ENCODE measurements at places on chromosomes 16 and 17. TPM values are rescaled to one million over a fixed set of nuclear protein-coding genes. Genes with fewer than 3 reads are reported as not detected.

The TP53TG3B gene
- not detected for total RNA-seq

- no peak for DNase-seq
These were observed 53.5 kb downstream of the SMURF2 start for GRCh38 chr17:64608571-64608981.

The CES5A gene
- total RNA-seq: not detected

GRCh38 chr17:2563061-2563460, 30.4 kb upstream of the PAFAH1B1 start:
- DNase-seq: no peak

The PDPK1 gene
- total RNA-seq: 79.6 TPM

DNA sequence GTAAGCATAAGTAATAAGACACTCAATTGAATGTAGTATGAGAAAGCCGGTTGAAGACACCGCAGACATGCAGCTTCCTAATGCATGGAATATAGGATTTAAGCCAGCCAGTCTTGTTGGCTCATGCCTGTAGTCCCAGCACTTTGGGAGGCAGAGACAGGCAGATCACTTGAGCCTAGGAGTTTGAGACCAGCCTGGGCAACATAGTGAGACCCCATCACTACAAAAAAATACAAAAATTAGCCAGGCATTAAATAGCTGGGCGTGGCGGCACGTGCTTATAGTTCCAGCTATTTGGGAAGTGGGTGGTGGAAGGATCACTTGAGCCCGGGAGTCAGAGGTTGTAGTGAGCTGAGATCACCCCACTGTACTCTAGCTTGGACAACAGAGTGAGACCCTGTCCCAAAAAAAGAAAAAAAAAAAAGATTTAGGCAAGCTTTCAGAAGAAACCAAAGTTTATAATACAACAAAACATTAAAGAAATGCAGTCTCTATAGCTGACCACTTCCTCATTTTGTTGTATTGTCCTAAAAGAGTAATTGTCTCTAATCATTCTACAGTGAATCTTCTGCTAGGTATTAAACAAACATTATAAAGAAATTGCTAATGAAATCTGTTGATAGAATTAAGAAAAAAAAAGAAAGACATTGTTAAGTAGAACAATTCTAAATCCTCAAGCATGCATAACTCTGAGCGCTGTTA, 68.6 kb upstream of the KIFC3 start:
- DNase-seq: no peak

- no peak for DNase-seq
These were observed 48.2 kb downstream of the KCNJ2 start for GRCh38 chr17:70217571-70217970.

Measured in mucosa of descending colon (tissue), 3 donors.